ENCODE measurements at places on chromosomes 7 and 10. TPM values are rescaled to one million over a fixed set of nuclear protein-coding genes. Genes with fewer than 3 reads are reported as not detected.

DNA sequence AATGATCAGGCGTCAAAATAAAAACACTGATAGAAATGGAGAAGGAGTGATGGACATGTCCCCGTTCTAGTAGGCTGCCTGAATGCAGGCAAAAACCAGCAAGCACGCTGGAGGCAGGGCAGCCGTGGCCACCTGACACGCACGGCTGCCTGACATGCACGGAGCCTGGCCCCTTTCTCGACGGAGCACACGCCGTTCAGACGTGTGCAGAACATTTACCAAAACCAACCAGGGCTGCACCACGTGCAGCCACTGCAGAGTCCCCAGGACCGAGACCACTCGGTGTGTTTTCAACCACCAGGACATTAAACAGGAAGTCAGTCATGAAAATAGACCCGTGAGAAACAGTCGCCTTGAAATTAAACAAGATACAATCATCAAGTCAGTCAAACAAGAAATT is 61.9 kb upstream of the NKX6-2 start:
- no peak for DNase-seq
- no peaks in the 10 kb centered on the region for H3K4me1 ChIP-seq
- H3K4me3 ChIP-seq = no peak overlapping the region
- no peak overlapping the region for H3K27ac ChIP-seq
- H3K36me3 ChIP-seq = no peaks in the 10 kb centered on the region

DNA sequence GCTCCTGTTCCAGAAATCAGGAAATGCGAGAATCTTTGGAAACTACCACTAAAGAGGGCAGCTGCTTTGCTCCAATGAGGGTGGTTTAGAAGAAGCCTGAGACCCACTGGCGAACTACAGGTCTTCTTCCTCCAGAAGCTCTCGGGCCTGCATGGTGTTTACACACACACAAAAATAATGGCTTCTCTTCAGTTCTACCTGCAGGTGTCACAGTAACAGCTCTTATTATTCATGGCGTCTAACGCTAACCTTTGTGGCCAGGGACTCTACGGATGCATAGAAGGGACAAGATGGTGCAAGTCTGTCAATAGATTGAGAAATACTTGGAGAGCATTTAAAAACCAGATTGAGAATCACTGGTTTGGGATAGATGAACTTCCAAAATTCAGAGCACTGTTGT is 22.4 kb downstream of the GPR141 start:
- DNase-seq = no peak
- no peak overlapping the region for H3K27ac ChIP-seq
- no peak overlapping the region for H3K4me3 ChIP-seq
- peaks cover 7% of the 10 kb centered on the region for H3K4me1 ChIP-seq

DNA sequence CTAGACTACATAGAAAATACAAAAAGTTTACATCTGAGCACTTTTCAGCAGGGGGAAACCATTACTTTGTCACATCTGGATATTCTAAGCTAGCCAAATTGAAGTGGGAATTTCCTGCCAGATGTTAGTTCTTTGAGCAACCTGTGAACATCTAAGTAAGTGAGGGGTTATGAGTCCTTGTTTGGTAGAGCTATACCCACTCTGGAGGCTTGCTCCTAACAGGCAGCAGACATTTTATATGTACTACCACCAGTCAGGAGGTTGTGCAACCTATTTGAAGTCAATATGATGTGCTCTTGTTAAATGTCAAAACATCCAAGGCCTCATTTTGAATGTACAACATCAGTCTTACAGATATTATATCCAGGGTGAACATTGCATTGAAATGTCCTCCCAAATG is 143.3 kb upstream of the KAT6B start:
- no peak for DNase-seq
- H3K36me3 ChIP-seq = no peaks in the 10 kb centered on the region
- H3K4me3 ChIP-seq = no peak overlapping the region
- H3K27ac ChIP-seq = no peak overlapping the region

- no peak overlapping the region for H3K4me3 ChIP-seq
- no peak for DNase-seq
- H3K36me3 ChIP-seq = peaks cover 10% of the 10 kb centered on the region
- no peaks in the 10 kb centered on the region for H3K27me3 ChIP-seq
Observed at GRCh38 chr10:129541200-129541599, 74.2 kb downstream of the MGMT start.

DNA sequence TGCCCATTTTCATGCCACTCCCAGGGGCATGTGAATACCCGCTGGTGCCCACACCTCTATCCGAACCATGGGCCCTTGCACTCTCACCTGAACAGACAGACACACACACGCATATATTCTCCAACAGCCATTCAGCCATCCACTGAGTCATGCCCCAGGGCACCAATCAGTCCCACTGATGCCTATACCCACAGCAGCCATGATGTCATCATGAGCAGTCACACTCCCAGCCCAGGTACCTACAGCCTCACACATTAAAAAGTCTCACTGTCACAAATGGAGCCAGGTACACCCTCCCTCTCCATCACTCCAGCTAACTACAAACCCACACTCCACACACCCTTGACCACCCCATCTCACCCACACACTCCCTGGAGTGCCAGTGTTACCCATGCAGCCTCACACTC is 12.2 kb downstream of the VSIR start:
- H3K27ac ChIP-seq = peak overlapping the region; percentile 31
- DNase-seq = no peak
- peaks cover 88% of the 10 kb centered on the region for H3K4me1 ChIP-seq
- no peaks in the 10 kb centered on the region for H3K27me3 ChIP-seq
- peaks cover 68% of the 10 kb centered on the region for H3K36me3 ChIP-seq

DNA sequence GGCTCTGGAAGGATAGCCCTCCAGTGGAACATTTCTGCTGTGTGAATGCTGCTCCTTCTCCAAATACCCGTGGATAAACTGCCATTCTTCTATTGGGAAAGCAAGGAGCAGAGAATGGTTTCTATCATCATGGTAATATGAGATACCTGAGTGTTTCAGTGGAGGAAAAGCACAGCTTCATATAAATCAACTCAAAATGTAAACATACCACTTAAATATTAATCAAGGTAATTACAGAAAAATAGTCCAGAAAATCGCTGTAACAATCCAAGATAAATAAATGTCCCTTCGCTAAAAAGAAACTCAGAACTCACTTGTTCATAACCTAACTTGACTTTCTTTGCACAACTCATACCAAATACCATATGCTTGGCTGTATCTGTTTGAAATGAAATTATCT is 635.8 kb downstream of the PARD3 start:
- no peak overlapping the region for H3K27ac ChIP-seq
- no peaks in the 10 kb centered on the region for H3K27me3 ChIP-seq
- no peak overlapping the region for H3K4me3 ChIP-seq
- H3K36me3 ChIP-seq = no peaks in the 10 kb centered on the region
- no peak for DNase-seq

The ENTPD7 gene
- 8.1 TPM for total RNA-seq

The PPIA gene
- total RNA-seq = 964 TPM

The PSD gene
- total RNA-seq = 5.3 TPM

The NPFFR1 gene
- 1.0 TPM for total RNA-seq

Data from lower lobe of right lung (tissue), 2 donors.